ENCODE measurements at places on chromosomes 12 and 14.

- DNase-seq: no peak
These were observed 379.8 kb upstream of the PRICKLE1 start for GRCh38 chr12:42969355-42969754.

DNA sequence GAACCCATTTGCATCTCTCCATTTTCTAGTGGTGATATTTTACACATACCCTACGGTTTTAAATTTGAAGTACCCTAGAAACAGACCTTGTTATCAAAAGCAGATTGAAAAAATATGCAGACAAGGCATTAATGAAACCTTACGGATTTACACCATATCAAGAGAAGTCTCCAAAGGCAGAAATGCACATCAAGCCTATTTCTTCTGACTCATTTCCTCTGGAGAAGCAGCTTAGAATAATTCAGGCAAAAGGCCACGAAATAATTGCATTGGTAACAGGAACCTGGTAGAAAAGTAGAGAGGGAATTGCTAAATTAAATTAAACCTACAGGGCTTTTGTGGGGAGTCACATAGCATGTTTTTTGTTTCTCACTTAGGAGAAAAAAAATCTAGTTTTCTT is 34.7 kb downstream of the KICS2 start:
- no peak for DNase-seq

DNA sequence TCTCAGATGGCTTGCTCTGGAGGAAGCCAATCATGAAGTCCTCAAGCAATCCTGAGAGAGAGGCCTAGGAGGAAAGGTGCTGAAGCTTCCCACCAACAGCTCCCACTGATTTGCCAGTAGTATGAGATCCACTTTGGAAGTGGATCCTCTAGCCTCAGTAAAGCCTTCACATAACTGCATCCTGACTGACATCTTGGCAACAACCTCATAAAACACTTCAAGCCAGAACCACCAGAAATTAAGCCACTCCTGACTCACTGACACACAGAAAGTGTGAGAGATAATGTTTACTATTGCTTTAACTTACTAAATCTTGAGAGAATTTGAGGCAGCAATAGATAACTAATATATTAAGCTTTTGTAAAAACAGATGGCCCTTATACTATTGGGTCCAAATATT is 11.7 kb upstream of the TMX1 start:
- no peak for DNase-seq

- no peak for DNase-seq
These were observed 87.1 kb downstream of the ATP2B1 start for GRCh38 chr12:89621521-89621920.

- DNase-seq: no peak
These were observed 20.5 kb downstream of the PSMC1 start for GRCh38 chr14:90276646-90277367.

GRCh38 chr12:93449277-93449676 is 7.5 kb upstream of the UBE2N start:
- DNase-seq: no peak

DNA sequence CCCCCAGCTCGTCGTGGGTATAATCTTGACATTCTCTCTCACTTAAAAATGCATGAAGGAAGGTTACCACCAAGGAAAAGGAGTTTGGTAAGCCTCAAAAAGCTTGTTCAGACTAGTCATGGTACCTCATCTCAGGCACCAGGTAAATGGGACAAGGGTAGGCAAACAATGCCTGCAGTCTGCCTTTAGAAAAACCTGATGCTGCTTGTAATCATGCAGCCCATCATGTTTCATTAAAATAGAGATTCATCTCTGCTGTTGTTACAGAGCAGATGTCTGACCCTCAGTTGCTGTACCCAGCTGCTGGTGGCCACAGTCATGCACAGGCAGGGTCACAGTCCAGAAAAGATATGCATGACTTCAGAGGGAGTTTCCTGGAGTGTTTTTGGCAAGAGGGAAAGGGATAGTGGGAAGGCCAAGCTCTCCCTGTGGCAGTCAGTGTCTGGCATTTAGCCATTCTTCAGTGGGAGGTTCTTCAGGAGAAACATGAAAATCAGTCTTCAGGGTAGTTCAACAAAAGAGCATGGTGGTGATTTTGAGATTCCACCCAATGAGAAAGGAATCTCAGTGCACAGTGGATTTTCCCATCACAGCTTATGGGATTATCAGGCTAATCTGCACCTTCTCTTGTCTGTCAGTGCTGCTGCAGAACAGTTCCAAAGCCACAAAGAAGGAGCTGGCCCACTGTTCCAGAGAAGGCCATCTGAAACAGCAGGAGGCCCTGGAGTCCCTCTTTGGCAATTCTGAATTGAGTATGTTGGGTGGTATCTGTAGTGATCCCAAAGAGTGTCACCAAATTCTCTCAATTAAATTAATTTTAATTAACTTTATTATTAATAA is 202.7 kb upstream of the FRMD6 start:
- DNase-seq: no peak

GRCh38 chr12:9872742-9873141 is 3.6 kb upstream of the CLEC2B start:
- no peak for DNase-seq

DNA sequence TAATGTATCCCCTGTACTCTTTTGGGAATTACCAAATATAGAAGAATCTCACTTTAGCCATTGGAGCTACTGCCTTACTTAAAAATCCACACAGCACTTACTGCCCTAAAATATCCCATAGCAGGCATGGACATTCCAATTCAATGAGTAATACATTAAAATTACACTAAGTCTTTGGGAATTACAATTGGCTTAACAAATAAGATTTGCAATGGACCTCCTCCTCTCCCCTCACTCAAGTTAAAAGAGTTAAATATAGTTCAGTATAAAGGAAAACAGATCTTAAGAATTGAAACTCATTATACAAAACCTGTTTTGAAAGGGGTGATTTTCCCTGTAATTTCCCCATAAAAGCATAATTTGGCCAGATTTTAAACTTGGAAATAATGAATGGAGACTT is 477.1 kb downstream of the SLC16A7 start:
- no peak for DNase-seq

DNA sequence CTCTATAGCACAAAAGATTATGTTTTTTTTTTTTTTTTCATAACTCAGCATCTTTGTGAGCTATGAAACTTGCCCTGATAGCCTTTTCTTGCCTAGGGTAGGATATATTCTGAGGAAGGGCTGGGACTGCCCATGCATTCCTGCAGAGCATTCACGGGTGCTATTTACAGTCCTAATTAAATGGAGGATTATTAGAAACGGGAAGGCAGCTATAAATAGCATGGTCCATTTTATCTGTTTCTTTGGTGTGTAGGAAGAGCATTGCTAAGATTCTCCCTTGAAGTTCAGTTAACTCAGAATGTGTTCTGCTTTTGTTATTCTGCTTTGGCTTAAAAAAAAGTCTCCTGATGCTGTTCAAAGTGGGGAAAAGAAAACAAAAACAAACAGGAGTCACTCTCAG is 630.9 kb downstream of the DIO2 start:
- DNase-seq: no peak

- DNase-seq: peak; percentile 81
These were observed 612 bp downstream of the MDM2 start for GRCh38 chr12:68808388-68809189.

DNA sequence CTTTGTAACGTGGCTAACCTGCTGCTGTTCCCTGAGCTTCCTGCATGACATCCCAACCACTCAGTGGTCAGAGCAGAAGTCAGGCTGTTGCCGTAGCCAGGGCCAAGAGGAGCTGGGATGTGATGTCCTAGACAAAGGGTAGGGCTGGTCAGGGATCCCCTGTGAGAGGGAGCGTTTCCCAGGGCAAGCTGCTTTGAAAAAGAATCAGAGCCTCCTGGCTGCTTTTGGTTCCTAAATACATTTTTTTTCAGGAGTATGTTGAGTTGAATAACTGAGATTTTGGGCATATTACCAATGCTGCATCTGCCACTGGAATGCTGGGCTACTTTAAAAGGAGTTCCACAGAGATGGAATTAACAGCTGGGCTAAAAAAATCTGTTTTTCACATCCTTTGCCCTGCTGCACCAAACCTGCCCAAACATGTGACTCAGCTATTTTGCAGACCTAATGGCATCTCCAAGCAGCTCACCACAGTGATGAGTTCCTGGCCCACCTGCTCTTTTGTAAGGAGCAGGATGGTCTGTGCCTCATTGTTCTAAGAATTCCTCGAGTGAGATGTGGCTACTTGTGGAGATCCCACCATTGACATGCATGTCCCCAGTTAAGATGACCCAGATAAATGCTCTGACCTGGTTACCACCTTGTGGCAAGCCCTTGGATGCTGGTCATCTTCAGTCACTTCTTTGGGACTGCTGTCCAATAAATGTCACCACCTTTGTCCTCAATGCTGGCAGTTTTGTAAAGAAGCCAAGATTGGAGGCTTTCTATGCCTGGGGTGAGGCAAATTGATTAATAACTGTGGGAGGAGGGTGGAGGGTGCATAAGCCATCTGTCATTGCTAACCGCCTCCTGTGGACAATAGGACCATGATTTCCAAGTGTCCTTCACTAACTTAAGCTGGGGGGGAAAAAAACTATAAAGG is 24.1 kb downstream of the ANKRD13A start:
- DNase-seq: no peak

DNA sequence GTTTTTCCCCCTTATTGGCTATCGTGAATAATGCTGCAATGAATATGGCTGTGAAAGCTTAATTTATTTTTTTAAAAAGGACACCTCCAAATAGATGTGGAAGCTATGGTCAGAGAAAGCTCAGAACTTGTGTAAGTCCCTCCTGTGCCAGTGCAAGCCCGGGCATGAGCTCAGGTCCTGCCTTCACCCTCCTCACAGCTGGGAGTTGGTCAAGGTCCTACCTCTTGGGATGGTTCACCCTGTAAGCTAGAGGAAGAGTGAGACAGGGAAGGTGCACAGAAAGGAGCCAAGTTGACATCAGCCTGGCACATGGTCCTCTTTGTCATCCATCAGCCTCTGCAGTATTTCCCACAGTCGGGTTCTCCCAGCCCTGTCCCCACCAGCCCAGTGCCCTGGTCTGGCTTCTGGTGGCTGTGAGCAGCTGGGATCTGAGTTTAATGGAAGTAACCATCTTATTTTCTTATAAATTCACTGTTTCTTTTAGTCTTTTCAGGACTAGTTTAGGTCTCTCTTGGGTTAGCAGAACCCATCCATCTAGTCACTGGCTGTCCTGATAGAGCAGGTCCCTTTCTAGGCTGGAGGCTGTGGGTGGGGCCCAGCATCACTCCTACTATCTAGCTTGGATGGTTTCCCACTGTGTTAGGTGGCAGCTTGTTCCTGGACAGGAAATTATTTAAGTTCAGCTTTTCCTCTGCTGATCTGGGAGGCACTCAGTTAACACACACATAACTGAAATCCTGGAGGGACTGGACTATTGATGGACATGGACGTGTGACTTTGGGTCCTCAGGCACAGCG is 11.8 kb upstream of the PLEKHG3 start:
- DNase-seq: no peak

GRCh38 chr12:6724409-6724797 is 557 bp downstream of the COPS7A start:
- no peak for DNase-seq

GRCh38 chr14:103867523-103867953 is 20.2 kb upstream of the PPP1R13B start:
- no peak for DNase-seq

DNA sequence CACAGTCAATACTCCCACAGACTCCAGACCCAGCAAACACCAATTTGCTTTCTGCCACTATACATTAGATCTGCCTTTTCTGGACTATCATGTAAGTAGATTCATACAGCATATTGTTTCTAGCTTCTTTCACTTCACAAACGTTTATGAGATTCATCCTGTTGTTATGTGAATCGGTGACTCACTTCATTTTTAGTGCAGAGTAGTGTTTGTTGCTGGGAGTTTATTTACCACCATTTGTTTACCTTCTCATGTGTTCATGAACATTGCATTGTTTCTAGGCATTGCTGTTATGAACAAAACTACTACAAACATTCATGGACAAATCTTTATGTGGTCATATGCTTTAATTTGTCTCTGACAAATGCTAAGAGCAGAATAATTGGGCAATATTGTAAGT is 807.8 kb upstream of the TMEM132C start:
- no peak for DNase-seq

DNA sequence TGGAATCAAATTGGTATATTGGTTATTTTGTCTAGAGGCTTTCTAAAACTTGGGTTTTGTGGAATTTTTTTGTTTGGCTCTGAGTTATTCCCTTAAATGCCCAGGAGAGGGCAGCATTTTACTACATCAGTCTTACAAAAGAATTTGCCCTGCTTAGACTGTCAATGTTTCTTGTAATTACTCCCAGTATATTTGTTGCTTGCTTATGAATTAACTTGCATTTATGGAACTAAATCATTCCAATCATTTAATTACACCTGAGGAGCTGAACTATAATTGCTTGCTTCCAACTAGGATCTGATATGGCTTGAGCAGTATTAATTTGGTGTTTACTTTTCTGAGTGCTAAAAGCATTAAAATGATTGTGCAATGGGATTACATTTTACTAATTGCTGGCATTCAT is 48.7 kb downstream of the MIPOL1 start:
- DNase-seq: peak; percentile 51

GRCh38 chr12:43742106-43742505 is 16.5 kb downstream of the PUS7L start:
- DNase-seq: no peak

DNA sequence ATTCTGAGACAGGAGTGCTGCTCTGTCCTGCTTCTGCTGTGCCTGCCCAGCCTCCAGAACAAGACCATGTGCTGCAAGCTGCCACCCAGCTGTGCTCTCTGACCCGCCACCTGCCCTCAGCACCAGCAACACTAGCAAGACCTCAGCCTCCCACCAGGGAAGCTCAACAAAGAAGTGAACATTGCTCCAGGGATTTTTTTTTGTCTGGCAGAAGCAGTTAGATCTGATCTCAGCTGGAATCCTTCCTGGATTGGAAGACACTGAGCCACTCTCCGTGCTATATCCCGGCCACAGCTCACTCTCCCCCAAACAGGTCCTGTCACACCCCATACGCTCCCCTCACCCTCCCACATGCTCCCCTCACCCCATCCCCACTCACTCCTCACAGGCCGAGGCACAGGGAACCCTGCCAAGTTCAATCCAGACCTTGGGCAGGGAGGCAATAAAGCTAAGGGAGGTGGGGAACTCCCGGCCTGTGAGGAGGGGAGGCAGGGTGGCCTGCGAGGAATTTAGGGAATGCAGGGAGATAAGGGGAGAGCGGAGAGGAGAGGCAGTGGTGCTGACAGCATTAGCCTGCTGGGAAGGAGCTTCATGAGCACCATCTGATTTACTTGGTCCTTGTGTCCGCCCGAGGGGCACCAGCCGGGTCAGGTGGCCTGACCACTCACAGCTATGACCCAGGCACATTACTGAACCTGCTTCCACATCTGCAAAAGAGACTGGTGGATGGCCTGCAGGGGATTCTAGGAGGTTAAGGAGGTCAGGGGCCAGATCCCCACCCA is 29.7 kb downstream of the CCDC85C start:
- DNase-seq: no peak

GRCh38 chr14:77131206-77131605 is 10.4 kb downstream of the ZDHHC22 start:
- DNase-seq: no peak

All from NCI-H460 (cell line).